Stimulated activated CD8-positive, alpha-beta memory T cell treated with anti-CD3 and anti-CD28 coated beads, Interleukin-15, amount 100 ng/mL, for 4 hours (primary cell): ENCODE measurements at places on chromosomes 13 and 19.

DNA sequence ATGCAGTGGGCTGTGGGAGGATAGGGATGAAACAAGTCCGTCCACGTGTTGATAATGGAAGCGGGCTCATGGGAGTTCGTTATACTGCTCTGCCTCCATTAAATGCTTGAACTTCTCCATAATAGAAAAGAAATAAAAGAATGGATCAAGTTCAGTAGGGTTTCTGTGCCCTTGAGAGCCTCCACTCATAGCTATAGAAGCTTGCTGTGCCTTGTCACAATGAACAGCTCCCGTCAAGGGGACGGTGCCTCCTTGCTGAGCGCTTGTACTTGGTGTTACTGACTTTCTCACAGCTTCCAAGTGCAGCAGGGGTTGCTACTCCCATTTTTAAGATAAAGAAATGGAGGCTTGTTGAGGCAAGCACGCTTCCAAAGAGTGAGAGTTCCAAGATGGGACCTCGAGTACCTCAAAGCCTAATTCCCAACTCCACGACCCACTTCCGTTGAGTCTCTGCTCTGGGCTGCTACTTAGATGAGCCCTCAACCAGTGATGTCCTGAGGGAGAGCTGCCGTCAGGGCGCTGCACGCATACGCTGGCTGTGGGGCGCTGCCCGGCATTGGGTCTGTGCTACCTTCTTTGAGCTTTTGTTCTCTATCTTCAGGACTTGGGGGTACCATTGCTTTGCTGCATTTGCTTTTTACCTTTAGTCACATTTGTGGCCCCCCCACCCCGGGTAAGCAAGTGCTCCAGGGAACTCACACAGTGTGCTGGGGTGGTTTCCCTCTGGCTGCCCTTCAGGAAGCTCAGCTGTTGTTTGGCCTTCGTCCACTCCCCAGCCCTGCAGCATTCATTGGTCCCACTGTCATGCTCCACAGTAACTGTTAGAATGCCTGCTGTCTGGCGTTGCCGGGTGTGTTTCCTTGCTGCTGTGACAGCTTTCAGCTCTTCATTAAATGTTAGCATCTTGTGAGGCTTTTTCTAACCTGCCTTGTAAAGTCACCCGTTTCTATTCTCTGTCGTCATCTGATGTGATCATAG is 9.5 kb downstream of the SNRNP70 start:
- DNase-seq: no peak

DNA sequence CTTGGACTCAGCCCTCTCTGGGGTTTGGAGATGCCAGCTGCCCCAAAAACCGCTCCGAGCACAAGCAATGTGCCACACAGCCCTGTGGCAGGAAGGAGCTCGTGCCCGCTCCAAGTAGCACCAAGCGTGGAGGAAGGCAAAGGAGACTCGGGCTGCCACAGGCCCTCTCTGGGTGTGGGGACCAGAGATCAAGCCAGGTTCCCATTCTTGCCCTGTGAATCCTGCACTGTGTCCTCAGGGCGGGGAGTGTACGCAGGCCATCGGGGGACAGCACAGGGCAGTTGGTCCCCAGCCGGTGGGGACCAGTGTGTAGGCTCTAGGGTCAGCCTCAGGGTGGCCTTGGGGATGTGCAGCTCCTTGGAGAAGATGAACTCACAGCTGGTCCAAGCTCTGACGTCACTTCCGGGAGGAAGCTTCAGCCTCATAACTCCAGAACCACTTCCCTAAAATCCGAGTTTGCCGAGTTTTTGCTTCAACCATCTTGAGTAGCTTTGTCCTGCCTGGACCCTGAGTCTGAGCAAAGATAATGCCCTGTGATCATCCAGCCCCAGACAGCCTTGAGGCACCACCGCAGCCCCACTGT is 9.3 kb upstream of the CPAMD8 start:
- DNase-seq: no peak

DNA sequence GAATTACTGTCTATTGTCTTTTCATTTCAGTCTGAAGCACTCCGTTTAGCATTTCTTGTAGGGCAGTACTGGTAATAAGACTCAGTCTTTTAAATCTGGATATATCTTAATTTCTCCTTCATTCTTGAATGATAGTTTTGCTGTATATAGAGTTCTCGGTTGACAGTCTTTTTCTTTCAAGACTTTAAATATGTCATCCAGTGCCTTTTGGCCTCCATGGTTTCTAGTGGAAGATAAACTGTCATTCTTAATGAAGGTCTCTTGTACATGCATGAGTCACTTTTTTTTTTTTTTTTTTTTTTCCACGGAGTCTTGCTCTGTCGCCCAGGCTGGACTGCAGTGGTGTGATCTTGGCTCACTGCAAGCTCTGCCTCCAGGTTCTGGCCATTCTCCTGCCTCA is 27.2 kb upstream of the ZDHHC20 start:
- DNase-seq: no peak

- DNase-seq: no peak
Observed at GRCh38 chr13:89959074-89959473, 1388.4 kb upstream of the MIR17HG start.

DNA sequence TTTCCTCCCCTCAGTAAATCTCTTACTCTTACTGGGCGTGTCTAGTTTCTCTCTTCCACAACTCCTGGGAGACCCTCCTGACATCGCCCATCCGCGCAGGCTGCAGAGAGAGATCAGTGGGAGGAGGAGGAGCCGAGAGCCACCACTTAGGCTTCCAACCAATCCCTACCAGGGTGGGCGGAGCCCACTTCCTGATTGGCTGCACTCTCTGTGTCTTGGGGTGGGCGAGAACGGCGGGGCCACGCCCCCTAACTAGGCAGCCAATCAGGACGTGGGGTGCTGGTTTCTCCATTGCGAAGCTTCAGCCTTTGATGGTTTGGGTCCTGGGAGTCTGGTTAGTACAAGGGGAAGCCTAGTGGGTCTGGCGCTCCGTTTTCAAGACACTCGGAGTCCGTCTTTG is at the start of gene PMIS2:
Gene PMIS2, plus strand, starts transcription at position 326 of the 400 bp plus-strand sequence. CDS start 87 bp downstream, outside the sequence.
- no peak for DNase-seq

DNA sequence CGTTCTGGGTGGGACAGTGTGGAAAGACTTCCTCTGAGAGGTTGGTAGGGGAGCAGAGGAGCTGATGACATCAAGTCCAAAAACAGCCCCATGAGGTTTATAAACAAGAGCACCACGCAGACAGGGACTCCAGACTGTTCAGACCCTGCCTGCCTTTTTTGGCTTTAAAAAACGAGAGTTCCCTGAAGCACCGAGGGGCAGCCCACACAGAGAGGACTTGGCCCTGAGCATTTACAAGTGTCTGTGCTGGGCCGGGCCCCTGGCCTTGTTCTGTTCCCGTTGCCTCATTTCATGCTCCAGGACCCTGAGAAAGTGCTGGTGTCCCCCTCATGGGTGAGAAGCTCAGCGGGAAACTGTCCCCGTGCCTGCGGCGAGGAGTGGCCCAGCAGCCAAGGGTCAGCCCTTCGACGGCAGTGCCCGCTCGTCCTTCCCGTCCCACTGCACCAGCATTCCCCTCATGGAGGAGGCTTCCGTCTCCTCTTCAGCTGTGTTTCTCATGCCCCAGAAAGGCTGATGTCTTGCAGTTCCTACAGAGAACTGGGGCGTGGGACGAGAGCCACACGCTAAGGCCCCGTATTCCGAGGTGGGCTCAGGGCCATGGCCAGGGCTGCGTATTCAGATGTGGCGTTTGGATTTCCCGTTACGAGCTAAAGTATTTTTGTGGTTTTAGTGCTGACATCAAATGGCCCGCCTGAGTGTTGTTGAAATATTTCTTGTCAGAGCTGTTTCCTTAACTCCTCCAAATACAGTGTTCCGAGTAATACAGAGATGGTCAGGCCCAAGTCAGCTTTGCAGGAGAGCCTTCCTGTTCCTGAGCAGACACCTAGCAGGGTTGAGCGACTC is 93.5 kb downstream of the ATP11A start:
- no peak for DNase-seq

DNA sequence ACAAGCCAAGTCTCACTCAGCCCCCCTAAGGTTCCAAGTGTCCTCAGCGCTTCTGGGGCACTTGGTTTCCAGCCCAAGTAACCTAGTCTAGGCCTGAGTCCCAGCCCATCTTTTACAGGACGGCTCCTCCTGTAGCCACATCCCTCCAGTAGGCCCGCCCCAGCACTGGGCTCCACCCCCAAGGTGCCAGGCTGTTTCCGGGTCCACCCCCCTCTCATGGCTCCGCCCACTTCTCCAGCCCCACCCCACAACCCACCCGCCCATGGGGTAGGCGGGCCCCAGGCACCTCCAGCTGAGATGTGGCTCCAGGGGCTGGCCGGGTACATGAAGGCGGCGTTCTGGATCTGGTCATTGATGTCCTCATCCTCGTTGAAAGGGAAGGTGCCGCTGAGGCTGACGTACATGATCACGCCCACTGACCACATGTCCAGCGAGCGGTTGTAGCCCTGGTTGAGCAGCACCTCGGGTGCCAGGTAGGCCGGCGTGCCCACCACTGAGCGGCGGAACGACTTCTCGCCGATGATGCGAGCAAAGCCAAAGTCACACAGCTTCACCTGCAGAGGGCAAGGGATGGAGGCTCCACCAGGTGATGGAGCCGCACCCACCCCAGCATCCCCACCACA is 17.2 kb upstream of the DACT3 start:
- no peak for DNase-seq

DNA sequence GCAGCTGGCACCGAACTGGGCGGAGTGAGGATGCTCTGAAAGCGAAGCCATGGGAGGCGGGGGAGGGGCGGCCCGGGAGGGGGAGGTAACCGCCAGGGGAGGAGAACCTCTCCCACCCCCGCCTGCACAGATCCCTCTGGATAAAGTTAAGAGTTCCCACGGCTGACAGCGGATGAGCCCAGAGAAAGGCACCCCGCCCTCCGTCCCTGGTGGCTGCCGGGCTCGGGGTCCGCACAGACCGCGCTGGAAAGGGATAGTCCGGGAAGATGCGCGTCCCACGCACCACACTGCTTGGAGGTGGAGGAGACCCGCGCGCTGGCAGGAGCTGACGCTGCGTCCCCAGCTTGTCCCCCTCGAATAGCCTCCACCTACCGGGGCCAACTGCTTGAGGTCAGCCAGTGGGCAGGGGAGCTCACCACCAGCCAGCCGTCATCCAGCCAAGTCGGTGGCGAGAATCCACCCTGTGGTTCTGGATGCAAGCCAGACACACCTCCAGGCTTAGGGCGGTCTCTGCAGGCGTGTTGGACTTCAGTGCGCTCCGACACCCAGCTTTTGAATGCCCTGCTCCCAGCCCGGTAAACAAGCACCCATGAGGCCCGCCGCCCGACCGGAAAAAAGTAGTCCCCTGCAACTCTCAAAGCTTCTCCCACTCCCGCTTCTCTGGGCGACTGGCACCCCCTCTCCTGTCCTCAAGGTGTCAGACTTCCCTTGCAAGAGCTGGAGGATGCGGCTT is at the start of gene TRPC4:
Gene TRPC4, minus strand, starts transcription at position 17 of the 733 bp plus-strand sequence. CDS start 86,439 bp downstream, outside the sequence.
- DNase-seq: no peak

DNA sequence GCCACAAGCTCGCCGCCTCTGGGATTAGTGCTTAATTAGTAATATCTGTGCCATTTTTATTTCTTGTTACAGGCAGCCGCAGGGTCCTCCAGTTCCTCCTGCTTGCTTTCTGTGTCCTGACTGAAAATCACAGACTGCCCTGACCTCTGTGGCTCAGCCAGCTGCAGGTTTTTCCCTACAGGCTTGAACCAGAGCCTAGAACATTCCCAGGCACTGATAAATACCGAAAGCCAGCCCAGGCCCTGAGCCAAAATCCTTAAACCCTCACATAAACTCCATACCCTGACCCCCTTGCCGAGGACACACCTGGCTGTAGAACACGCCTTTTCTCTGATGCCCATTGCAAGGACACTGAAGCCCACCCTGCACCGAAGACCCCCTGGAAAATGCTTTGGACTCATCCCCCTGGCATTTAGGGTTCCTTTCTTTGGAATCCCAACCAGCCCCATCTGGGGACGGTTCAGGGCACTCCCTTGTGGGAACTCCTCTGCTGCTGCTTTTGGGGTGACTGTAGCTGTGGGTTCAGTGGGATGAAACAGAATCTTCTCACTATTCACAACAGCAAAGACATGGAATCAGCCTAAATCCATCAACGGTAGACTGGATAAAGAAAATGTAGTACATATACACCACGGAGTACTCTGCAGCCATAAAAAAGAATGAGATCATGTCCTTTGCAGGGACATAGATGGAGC is 15.5 kb downstream of the DPP9 start:
- no peak for DNase-seq

DNA sequence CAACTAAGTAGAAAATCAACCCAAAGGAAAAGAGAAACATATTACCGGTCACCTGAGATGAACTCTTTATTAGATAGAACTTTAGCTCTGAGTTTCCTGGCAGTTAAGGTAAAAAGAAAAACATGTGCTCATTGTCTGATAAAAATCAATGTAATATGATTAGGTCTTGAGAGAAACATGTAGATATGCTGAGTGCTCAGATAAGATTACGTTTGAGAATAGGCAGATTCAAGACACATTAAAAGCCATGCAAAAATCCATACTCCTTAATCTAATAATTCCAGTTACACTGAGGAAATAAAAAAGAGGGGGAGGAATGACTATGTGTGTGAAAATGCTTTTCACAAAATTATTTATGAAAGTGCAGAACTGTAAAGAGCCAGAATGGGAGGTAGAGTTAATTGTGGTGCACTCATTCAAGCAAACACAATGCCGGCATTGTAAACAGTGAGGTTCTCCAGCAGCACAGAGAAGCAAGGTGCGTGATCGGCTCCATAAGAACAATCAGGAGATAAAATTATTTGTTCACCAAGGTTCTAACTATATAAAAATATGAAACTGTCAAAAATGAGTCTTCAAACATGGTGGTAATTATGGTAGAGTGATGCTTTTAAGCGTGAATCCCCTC is 88.8 kb downstream of the MBNL2 start:
- no peak for DNase-seq

DNA sequence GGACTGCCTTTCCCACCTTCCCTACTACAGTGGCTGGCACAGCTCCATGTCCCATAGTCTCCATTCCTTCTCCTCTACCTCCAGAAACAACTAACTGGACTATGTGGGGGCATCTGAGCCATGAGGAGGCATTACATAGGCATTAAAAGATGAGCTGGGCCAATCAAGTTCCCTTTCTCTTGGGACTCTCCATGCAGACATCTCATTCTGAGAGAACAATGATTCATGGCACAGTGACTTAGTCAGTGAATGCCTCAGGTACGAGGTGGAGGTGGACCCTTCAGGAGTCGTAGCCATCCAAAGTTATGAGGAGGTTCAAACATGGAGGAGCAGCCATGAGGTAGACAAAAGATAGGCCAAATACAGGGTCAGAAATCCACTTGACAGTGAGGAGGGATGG is 70.0 kb downstream of the GPC6 start:
- no peak for DNase-seq

GRCh38 chr13:93771227-93771626 is 544.6 kb downstream of the GPC6 start:
- no peak for DNase-seq

GRCh38 chr13:34459856-34460255 is 482.2 kb upstream of the NBEA start:
- no peak for DNase-seq

GRCh38 chr13:44404261-44405132 is 30.9 kb downstream of the SERP2 start:
- no peak for DNase-seq
